ENCODE measurements at places on chromosomes 2 and 18. TPM values are rescaled to one million over a fixed set of nuclear protein-coding genes. Genes with fewer than 3 reads are reported as not detected.

- DNase-seq: no peak
Observed at GRCh38 chr2:10753876-10754275, 32.4 kb downstream of the ATP6V1C2 start.

- no peak for DNase-seq
Observed at GRCh38 chr2:162063899-162064298, 10.1 kb downstream of the DPP4 start.

- DNase-seq: no peak
Observed at GRCh38 chr18:12318334-12318697, 10.3 kb downstream of the TUBB6 start.

GRCh38 chr2:218245214-218245613 is 15.6 kb upstream of the GPBAR1 start:
- DNase-seq: no peak

- DNase-seq: no peak
Observed at GRCh38 chr2:45992741-45993475, 304.3 kb upstream of the EPAS1 start.

DNA sequence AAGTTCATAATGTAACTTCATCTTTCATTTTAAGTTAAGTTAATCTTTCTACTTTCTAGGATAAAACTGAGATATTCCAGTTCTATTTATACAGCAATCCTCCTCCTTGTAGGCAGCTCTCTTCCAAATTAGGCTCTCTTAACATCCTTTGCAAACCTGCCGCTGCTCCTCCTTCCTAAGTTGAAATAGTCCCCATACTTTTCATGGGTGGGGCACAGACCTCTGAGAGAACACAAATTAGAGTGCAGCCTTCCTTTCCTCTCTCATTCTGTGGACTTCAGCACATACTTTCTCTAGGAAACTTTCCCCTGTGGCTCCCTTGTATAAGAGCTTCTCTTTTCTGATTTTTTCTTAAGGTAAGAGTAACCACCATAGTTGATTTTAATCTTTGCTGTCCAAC is 28.3 kb downstream of the TWSG1 start:
- no peak for DNase-seq

DNA sequence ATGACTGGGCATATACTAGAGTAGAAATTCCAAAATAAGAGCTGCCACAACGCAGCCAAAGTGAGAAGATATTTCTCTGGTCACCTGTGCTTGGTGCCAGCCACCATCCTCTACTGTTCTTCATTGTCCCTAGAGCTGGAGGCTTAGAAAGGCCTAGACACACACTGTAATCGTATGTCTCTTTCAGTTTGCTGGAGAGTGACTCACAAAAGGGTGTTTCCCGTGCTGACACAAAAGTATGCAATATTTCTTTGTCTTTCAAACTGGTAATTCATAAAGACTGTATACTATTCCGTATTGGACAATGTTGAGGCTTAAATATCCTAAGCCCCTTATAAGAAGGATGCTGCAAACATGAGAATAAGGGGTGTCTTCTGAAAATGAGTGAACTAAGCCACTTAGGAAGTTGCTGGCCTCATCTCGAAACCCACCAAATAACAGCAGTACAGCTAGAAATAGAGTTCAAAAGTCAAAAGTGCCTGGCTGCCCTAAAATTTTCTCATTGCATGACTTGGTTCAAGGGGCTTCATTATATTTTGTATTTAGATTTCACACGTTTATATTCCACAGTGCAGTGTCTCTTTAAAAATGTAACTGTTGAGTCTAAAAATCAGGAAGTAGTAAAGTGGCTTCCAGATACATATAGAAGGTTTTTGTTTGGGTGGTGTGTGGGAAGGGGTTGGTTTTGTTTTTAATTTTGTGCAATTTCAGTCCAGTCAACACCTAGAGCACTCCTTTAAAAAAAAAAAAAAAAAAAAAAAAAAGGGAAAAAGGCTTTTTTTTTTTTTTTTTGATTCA is 601.1 kb downstream of the ARHGAP15 start:
- no peak for DNase-seq

GRCh38 chr2:229719926-229720647 is 5.7 kb upstream of the DNER start:
- no peak for DNase-seq

DNA sequence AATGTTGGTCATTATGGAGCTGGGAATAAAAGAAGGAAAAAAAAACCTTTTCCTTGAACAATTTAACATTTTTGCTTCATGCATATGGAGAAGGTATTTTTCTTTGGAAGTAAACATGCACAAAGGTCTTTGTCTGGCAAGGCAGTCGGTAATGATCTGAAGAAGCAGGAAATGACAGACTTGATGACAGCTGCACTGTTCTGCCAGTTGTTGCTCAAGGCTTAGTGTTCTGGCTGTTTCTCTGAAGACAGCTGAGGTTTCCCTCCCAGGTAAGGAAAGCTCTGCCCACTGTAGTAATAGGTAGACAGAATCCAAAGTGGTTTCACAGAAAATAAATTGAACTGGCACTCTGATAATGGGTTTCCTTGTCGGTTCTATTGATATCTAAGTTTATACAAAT is 308.4 kb upstream of the GCFC2 start:
- DNase-seq: no peak

The FEV gene
- total RNA-seq: 2.1 TPM

The MYO3B gene
- total RNA-seq: 0.18 TPM

The ITGA4 gene
- 6.6 TPM for total RNA-seq

The SERPINB13 gene
- 228 TPM for total RNA-seq

The DDX18 gene
- total RNA-seq: 51.5 TPM

Measured in esophagus squamous epithelium (tissue), 5 donors.